ENCODE measurements at places on chromosomes 6 and 20.
A peak's percentile ranks its signal among the peaks of the same experiment; 100 is the strongest.

- DNase-seq, result no peak
These were observed 5.0 kb downstream of the DST start for GRCh38 chr6:56637640-56638039.

- DNase-seq, result no peak
These were observed 88.8 kb downstream of the ADAT2 start for GRCh38 chr6:143361536-143362191.

DNA sequence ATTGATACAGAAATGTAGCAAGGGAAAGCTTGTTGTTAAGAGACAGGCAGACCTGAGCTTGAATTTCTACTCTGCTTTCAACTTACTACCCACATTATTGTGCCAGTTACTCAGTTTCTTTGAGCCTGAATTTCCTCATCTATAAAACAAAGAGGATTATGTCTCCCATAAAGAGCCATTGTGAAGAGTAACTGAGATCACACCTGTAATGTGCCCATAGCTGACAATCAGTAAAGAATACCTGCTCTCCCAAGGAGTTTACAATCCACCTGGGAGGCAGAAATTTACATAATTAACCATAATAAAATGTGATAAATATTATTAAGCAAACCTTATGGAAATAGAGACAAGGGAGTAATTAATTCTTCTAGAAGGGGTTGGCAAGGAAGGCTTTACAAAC is 204.9 kb downstream of the EPM2A start:
- no peak for DNase-seq

DNA sequence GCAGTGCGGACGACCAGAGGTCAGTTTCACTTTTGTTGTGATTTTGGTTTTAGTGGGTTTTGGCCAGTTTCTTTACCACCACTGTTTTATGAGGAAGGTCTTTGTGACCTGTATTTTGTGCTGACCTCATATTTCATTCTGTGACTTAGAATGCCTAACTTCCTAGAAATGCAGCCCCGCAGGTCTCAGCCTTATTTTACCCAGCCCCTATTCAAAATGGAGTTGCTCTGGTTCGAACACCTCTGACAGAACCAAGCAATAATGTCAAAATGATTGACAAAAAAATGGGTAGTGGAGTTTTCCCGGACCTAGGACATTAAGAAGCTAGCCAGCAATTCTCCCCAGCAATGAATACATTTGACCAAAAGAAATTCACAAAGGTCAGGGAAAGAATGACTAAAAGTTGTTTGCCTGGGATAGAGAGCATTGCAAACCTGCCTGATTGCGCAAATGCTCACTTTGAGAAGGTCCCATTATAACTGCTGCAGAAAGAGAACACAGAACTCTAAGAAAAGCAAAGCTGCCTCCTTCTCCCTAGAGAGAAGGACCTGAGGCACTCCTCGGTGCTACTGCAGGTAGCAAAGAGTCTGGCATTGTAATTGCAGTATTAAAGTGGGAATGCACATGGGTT is 288.8 kb downstream of the ADGB start:
- no peak for DNase-seq

GRCh38 chr6:20399518-20399917 is 2.2 kb upstream of the E2F3 start:
- no peak for DNase-seq

- no peak for DNase-seq
These were observed 12.1 kb downstream of the WRNIP1 start for GRCh38 chr6:2777249-2777648.

GRCh38 chr6:166438211-166438861 is 55.6 kb upstream of the MPC1 start:
- DNase-seq, result no peak

- peak; percentile 88 for DNase-seq
These were observed 227.6 kb upstream of the PRSS16 start for GRCh38 chr6:27019651-27020552.

DNA sequence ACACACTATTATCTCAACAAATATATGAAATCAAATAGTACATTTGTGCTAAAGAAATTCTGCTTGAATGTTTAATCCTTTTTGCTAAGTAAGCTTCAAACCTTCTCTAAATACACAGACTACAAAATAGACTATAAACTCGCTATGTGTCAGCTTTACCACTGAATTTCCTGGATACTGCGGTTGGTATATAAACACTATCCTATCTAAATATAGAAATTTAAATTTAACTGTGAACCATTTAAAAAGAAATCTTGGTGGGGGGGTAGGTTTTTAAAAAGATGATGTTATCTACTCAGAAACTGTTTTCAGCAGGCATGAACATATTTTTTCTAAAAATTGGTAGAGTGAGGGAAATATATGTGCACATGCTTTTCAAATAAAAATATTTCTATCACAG is 306.5 kb upstream of the RUNX2 start:
- no peak for DNase-seq

DNA sequence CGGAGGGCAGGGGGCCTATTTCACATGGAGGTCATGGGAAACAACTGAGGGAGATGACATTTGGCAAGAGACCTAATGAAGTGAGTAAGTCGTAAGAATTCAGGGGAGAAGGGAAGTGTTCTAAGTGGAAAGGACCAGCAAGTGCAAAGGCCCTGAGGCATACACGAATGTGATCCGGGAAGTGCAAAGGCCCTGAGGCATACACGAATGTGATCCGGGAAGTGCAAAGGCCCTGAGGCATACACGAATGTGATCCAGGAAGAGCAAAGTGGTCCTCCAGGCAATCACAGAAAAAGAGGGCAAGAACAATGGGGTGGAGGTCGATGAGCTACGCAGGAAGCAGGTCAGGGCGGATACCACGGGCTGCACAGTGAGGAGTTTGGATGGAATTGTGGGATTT is 24.2 kb upstream of the EXOC2 start:
- no peak for DNase-seq

DNA sequence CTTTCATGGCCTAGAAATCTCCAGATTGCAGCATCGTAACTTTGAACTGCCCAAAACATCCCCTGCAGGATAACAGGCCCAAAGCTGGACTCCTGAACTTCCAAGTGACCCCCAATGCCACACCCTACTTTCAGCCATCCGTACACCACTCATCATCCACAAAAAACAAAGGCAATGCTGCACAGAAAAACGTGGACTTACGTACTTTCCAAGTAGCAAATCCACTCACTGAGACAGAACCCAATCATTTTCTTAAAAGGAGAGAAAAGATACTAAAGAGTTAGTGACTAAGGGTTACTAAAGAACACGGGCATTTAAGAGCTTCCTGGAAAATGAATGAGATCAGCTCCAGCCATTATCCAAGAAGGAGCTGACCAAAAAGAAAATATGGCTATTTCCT is 211.0 kb downstream of the WDR27 start:
- no peak for DNase-seq

DNA sequence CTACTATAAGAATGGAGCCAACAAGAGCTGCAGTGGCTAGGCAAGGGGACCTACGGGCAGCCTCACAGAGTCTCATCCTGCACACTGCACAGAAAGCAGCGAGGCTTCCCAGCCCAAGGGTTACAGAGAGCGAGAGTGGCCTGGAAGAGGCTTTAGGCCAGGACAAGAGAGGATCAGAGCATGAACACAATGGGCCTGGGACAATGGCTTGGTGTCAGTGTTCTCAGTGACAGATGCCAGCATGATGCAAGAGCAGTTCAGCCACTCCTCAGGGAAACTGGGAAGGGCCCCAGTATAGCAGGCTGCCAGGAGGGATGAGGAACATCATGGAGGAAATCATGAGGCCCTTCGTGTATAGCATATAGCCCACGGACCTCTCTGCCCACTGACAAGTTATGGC is 108.0 kb downstream of the NUS1 start:
- DNase-seq, result no peak

GRCh38 chr20:17500826-17501225 is 30.4 kb downstream of the BFSP1 start:
- no peak for DNase-seq

DNA sequence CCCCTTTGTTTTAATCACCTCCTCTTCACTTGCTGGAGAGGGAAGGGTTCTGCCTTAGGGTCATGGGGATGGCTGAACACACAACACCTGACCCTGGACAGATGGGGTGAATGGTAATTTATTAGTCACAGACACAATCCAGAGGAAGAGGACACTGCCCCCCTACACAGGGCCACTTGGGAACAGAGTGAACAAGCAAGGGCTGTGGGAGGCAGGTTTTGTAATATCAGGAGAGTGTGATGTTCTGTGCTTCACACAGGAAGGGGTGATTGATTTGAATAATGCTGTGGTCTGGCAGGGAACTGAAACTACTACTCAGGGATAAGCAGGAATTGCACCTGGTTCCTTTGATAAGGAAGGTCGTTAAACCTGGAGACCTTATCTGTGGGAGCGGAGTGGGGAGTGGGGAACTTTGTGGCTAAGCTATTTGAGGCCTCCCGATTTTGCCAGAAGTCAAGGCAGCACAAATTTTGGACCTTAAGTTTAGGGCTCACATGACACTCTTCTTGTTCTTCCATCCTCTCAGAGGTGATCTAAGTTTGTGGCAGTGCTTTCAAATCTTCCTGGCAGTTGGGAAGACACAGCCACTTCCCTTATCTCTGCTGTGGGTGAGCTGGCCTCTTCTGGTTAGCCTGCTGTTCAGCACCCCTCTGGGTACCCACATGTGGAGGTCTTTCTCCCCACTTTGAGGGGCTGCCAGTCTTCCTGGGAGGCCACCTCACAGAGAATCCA is 77.8 kb downstream of the CD164 start:
- no peak for DNase-seq

DNA sequence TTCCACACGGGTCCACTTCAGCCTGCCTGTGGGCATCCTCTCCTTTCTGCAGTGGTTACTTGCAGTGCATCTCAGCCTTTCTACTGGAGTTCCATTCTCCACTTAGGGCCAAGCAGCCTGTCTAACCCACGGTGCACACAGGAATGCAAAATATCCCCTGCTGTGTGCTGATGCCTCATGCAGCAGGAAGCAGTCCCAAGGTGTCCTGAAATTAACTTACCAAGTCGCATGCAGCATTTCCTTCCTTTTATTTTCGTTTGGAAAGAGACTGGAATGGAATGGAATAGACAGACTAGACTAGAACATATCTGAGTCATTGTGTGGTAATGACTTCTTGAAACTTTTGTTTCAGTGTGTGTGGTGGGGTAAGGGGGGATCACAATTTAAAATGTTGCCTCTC is 25.9 kb upstream of the FOXQ1 start:
- DNase-seq, result no peak

- no peak for DNase-seq
These were observed 64.8 kb downstream of the SNX9 start for GRCh38 chr6:157887892-157888291.

DNA sequence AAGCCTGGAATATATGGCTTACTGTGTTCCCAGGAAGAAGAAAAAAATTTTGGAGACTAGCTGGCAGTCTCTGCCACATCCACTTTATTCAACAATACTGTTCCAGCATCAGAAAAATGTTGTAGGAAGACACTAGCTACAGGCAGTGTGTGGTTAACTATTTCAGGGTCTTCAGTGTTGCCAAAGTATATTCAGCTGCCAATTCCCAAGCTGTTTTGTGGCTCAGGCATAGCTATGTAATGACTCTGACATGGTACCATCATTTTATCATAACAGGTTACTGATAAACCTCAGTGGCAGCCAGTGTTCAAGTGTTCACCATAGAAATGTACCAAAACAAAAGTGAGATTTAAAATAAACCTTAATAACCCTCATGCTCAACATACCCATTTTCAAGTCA is 503.1 kb downstream of the ADGRB3 start:
- no peak for DNase-seq

GRCh38 chr6:15630202-15630601 is 32.6 kb downstream of the DTNBP1 start:
- DNase-seq, result no peak

GRCh38 chr6:161091972-161092701 is 100.6 kb downstream of the MAP3K4 start:
- no peak for DNase-seq

- DNase-seq, result peak; percentile 85
These were observed 3.4 kb upstream of the NSFL1C start for GRCh38 chr20:1469925-1470571.

- no peak for DNase-seq
These were observed 134.1 kb downstream of the CCDC170 start for GRCh38 chr6:151627689-151628444.

- DNase-seq, result no peak
These were observed 23.4 kb upstream of the APMAP start for GRCh38 chr20:25015986-25016385.

- DNase-seq, result peak; percentile 37
These were observed 707.0 kb downstream of the EPM2A start for GRCh38 chr6:145028144-145028818.

GRCh38 chr6:70051197-70052124 is 185.1 kb downstream of the COL19A1 start:
- no peak for DNase-seq

GRCh38 chr6:42813074-42813645 is 31.3 kb downstream of the BICRAL start:
- no peak for DNase-seq

GRCh38 chr6:115733426-115733825 is 327.3 kb downstream of the FRK start:
- DNase-seq, result no peak

- DNase-seq, result no peak
These were observed 485.3 kb upstream of the BTBD3 start for GRCh38 chr20:11432407-11432806.

DNA sequence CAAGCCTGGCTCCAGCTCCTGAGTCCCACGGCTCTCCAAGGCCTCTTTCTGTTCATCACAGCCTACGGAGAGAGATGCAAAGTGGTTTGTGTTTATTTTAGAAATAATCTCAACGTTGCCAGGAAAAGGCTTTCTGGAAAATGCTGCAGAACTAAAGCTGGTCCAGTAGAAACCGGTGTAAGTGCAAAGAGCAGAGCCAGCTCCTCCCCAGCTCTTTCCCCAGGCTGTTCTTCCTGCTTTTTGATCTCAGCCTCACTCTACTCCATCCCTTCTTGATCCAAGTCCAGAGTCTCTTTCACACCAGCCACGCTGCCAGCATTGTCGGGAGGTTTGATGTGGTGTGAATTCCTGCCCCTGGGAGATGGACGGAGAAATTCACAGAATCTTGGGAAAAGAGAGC is 69.8 kb downstream of the TMEM170B start:
- DNase-seq, result peak; percentile 59

GRCh38 chr20:50381771-50382593 is 128.2 kb upstream of the PTPN1 start:
- no peak for DNase-seq

DNA sequence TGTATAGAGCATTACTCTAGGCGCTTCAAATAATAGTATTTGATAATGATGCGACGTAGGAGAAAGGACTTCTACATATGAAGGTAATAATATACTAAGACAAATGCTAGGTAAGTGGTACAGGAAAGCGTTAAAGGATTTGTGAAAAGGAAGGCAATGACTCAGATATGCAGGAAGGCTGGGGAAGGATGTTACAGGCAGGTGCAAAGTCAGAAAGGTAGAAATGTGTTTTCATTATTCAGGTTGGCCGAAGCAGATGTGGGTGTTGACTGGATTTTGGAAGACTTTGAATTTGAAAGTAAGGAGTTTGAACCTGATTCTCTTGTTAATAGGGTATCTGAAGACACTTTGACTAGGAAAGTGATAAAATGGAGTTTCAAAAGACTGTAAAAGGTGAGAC is 51.0 kb downstream of the STK4 start:
- DNase-seq, result no peak

GRCh38 chr20:41540459-41540858 is 77.7 kb downstream of the CHD6 start:
- DNase-seq, result no peak
